ENCODE measurements at places on chromosomes 7 and 10.

GRCh38 chr10:33506838-33507661 lies 172.6 kb upstream of the NRP1 start:
- no peak for DNase-seq

GRCh38 chr7:7639847-7640220 lies 718 bp upstream of the UMAD1 start:
- no peak for DNase-seq

DNA sequence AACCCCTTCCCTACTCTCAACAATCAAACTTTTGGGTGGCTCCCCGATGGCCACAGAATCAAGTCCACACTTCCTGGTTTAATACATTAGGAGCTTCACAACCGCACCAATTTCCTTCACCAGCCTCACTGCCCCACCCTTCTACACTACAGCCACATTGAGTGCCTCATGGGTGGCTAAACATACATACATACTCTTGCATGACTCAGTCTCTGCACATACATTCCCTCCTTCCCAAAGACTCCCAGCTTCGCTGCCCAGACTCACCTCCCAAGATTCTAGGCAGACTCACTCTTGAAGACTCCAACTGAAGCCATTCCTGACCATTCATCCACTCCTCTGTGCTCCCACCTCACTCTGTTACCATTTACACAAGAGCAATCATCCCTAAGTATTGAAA lies 15.9 kb downstream of the VPS41 start:
- no peak for DNase-seq

DNA sequence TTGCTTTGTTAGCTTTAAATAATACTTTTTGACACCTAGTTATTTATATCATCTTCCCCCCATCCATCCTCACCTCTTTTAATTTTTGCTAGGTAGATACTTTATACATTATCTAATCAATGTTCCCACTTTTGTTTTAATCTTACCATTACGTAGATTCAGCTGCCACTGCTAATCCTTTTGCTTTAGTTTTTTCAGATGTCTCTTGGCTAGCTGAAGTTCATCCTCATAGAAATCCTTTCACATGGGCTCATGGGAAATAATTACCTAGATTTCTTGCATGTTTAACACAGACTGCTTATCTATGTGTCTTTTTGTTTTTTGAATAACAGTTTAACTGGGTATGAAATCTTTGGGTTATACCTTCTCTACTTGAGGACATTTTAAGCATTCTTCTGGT lies 60.1 kb downstream of the ZNRF2 start:
- DNase-seq: no peak

GRCh38 chr7:25802057-25802456 lies 349.9 kb upstream of the NFE2L3 start:
- DNase-seq: no peak

GRCh38 chr10:84342584-84342983 lies 14.2 kb downstream of the CCSER2 start:
- no peak for DNase-seq

GRCh38 chr7:139330333-139331030 lies 10.7 kb upstream of the FMC1 start:
- no peak for DNase-seq

GRCh38 chr10:77969114-77969513 lies 42.6 kb upstream of the DLG5 start:
- DNase-seq: no peak

- DNase-seq: no peak
Measured at GRCh38 chr7:97002555-97003261, 2.6 kb upstream of the DLX6 start.

GRCh38 chr7:50818324-50818723 lies 35.6 kb upstream of the GRB10 start:
- DNase-seq: no peak

- DNase-seq: no peak
Measured at GRCh38 chr10:18501198-18501597, 150.2 kb downstream of the NSUN6 start.

DNA sequence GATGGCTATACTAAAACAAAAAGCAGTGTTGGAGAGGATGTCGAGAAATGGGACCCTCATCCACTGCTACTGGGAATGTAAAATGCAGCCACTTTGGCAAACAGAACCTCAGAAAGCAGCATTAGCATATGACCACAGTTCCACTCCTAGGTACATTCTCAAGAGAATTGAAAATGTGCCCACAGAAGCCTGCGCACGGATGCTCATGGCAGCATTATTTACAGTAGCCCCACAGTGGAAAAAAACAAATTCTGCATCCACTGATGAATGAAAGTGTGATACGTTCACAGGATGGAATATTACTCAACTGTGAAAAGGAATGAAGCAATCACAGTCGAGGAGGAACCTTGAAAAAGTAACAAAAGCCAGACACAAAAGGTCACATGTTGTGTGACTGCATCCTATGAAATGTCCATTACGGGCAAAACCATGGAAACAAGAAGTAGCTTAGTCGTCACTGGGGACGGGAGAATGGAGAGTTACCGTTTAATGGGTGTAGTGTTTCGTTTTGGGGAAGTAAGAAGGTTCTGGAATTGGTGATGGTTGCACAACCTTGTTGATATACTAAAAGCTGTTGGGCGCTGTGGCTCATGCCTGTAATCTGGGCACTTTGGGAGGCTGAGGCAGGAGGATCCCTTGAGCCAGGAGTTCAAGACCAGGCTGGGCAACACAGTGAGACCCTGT lies 2.5 kb upstream of the UPK3B start:
- DNase-seq: no peak

DNA sequence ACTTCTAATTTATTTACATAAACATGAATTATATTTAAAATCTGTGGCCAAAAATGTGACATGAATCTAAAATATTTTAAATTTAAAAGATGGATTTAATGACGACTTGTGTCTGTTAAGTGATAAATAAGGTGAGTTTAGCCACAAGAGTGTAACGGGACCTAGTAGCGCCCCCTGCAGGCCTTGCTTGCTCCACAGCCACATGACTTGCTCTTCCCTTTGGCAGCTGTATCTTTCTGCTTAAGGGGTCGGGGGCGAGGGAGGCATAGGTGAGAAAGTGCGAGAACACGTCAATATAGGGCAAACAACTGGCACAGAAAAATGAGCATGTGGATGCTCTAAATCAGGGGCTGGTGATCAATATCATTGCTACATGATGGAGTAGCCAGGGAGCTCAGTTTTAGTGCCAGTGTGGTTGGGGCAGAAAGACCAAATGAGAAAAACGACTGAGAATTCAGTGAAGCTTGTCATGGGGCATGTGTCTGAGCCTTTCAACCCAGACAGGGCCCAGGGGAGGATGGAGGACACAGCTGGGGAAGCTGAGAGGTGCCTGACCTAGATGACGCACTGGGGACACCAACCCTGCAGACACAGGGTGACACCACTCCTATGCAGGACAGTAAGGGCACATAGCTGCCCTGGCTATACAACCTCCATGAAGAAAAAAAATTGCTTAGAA lies 49.8 kb downstream of the PAXIP1 start:
- DNase-seq: peak; percentile 31
